ENCODE measurements at places on chromosomes 16 and 17. TPM values are rescaled to one million over a fixed set of nuclear protein-coding genes. Genes with fewer than 3 reads are reported as not detected.

- DNase-seq: no peak
Measured at GRCh38 chr17:38619937-38620550, 14.3 kb upstream of the SRCIN1 start.

Gene SCARF1
- polyA plus RNA-seq: 9.7 TPM

GRCh38 chr17:5800646-5801045, 216.3 kb upstream of the NLRP1 start:
- DNase-seq: no peak

DNA sequence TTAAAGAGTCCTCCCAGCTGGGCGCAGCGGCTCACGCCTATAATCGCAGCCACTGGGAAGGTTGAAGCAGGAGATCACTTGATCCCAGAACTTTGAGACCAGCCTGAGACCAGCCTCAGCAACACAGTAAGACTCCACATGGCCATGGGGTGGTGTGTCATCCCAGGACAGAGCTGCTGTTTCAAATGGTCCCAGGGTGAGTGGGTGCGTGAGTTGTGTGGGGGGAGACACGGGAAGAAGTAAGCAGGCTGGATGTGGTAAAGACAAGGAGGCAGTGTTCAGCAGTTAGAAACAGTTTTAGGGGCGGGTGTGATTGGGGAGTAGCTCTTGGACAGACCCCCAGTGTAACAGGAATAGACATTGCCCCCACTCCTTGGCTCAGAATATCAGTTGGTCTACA, 3.8 kb downstream of the SHPK start:
- DNase-seq: no peak

DNA sequence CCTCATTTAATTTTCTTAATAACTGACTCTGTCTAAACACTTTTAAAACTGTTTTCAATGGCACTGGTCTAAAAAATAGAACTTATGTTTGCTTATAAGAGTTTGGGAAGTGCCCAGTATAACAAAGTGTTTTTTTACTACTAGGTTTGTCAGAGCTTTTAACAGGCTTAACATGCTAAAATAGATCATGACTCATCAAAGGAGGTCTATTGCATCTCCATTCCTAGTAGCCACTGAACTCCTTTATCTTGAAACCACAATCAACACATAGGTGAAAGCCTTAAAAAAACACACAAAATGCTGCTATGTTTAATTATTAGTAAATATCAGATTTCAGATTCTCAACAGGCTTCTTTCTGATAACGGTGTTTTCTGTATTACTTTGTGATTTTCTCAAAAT, 196.4 kb upstream of the KIF2B start:
- DNase-seq: no peak

- DNase-seq: no peak
Measured at GRCh38 chr16:4733747-4734062, 366 bp downstream of the ANKS3 start.

Gene GCGR
- polyA plus RNA-seq: not detected

DNA sequence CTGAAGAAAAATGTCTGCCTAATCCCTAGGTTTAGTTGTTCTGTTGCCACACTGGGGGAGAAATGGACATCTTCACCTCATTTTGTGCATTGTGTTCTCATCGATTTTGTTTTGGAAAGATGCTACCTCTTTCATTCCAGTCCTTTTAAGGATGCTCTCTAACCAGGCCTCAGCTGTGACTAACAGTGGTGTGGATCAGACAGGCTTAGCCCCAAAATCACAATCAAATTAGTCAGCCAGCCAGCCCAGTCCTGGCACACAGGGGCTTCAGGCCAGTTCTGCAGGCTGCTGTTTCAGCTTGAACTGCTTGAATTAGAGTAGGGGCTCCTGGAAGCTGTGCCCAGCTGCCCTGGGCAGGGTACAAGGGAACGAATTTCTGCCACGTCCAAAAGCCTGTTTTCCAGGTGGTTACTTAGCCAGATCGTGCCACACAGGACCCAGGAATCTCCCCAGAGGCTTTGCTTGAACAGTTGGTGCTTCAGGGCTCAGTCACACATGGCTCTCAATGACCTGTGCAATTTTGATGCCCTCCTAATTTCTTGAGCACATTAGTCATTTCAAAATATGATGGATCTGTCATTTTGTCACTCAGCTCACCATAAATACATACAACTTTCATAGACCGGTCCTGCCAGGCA, 60.7 kb downstream of the CLEC16A start:
- no peak for DNase-seq

DNA sequence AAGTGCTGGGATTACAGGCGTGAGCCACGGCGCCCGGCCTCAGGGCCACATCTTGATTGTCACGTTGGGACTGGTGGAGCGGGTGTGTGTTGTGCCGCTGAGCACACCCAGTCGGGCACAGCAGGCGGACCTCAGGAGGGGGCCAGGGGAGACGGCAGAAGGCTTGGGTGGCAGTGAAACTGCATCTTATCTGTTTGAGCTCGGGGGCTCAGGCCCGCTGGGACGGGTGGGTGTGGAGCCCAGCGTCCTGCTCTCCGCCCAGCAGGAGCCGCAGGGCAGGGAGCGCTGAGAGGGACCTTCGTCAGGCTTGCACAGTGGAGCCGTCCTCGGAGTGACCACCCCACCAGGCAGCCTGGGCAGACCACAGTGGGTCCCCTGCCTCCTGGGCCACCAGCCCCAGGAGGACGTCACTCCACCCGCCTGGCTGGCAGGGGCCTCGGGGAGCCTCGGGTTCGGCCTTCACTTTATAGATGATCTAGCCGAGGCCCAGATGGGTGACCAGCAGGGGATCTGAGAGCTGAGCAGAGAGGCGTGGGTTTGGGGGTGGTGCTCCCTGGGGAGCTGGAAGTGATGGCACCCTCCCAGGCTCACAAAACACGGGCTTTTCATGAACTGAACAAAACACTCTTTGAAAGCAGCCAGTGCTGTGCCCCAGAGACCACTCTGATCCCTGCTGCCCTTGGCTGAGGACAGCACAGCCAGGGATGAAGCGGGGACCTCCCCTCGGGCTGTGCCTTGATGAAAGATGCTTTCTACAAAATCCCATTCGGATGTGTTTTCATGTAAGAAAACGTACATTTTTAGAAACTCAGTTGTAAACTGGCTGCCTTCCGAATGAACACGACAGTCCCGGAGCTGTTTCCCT, 181.1 kb downstream of the SEC14L1 start:
- DNase-seq: no peak

DNA sequence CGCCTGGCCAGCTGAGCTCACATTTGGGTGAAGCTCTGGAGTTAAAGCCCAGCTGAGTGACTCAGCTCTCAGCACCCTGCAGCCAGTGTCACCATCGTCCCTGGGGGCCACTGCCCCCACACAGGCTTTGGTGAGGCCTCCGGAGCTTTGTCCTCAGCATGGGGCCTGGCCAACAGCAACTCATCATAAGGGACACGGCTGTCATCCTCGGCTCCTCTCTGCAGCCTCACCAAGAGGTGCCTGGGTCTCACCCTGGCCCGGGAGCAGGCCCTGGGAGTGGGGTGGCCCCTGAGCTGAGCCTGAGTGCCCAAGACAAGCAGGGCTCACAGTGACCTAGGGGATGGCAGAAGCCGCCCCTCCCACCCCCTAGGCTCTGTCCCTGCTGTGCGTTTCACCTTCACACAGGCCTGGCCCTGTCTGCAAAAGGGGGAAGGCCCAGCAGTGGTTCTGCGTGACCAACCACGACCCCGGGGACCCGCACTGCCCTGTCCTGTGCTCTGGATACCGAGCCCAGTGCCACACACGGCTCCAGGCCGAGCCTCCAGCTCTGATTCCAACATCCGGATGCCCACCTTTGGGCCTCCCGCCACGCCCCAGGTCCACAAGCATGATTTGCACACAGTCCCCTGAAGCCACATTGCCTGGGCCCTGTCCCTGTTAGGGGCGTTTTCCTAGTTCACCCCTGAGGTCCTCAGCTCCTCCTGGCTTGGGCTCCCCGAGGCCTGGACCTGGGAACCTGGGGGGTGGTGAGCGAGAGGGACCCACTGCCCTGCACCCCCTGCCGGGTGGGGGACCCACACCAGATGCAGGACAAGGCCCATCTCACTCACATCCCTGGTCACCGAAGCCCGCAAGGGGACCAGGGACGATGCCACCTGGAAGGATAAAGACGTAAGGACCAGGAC, 21.8 kb upstream of the AATK start:
- DNase-seq: no peak

Data from hindlimb muscle (tissue), 1 donor.